ENCODE measurements at places on chromosomes 7 and 10.

- DNase-seq, result no peak
These were observed 339.9 kb downstream of the DNAJB6 start for GRCh38 chr7:157676456-157677255.

DNA sequence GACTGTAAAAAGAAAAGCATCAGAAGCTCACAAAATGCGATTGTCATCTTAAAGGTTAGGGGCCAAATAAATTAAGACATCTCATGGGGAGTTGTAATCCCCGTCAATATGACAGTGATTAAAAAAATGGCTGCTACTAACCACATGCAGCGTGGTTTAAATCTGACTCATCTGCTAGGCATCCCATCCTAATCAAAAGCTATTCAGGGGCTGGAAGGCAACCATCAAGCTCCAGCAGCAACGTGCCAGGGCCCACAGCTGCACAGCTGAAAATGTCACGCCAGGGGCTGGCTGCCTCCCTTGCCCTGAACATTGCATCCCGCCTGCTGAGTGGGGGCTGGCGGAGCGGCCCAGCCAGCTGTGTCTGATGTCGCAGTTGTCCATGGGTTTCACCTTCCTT is 66.3 kb upstream of the FRMD4A start:
- DNase-seq, result no peak

DNA sequence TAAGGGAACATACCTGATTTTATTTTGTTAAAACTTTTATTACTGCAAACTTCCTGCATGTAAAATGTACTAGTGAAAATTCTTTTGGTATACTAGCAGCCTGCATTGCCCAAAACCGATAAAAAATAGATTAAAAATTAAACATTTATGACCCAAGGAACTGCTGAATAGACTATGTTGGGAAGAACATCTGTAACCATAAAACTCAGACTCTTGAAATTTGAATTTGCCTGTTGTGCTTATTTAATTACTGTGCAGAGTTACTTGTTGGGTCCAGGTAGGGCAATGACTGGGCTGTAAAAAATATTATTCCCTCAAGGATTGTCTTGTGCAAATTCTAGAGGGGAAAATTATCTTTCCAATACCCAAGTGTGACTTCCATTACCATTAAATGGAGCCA is 193.5 kb upstream of the PITRM1 start:
- DNase-seq, result no peak

GRCh38 chr10:31299119-31299518 is 19.9 kb upstream of the ZEB1 start:
- DNase-seq, result no peak

DNA sequence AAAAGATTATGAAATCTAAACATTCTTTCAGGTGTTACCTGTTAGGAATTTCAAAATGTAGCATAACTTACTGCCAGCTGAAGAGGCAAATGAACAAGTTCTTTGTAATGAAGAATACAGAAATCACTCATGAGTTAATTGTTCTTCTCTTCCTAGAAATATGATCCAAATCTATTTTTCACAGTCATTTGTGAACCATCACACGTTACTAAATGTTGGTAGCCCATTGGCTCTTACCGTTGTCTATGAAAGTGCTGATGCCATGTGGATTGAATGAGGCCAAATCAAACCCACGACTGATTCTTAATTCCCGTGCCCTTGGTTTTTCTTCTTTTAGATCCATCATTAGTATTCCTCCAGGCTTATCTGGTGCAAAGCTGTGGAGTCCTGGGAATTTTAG is 15.9 kb upstream of the PON3 start:
- DNase-seq, result no peak

DNA sequence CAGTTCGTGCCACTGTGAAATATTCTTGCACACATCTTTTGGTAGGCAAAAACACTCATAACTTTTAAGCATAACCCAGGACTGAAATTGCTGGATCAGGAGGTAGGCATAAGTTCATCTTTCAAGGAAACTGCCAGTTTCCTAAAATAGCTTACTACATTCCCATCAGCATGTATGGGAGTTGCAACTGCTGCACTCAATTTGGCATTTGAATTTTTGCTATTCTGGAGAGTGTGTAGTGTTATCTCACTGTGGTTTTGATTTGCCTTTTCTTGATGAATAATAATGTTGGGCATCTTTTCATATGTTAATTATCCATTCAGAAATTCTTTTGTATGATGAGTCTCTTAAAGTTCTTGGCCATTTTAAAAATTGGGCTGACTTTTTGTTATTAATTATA is 95.2 kb downstream of the ORC5 start:
- no peak for DNase-seq

DNA sequence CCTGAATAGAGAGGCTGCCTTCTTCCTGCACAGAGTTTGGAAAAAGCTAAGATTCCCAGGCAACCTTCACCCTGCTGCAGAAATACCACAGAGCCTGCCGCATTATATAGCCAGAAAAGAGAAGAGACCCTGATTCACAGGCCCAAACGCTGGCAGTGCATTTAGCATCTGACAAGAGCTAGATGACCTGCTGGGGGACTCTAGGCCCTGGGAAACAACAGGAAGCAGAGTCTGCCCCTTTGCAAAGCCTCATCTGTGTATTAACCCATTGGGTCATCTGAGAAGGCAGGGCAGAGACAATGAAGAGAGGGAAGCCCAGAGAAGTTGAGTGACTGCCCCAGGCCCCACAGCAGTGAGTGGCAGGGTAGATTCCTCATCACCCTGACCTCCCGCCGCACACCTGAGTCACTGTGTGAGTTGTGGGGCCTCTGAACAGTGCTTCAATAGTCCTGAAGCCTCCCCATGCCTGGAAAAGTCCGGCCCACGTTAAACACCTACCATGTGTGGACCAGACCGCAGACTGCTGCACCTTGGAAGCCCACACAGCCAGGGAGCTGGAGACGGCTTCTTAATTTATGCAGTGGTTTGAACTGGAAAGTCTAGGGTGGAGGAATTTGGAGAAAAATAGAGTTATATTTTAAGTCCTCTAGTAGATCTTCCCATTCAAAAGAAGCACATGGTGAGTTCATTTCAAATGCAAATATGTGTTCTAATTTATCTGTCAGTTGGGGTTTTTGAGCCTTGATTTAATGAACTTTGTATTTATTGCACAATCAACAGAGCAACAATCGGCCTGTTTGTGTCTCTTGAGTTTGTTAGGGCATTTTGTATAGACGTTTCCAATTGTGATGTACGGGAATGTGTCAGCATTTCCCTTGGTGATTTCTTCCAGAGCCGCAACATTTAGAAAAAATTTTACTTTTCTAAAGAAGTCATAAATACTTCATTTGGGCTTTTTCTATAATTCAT is 80.4 kb upstream of the GPR26 start:
- DNase-seq, result no peak

- no peak for DNase-seq
These were observed 57.9 kb downstream of the GRB10 start for GRCh38 chr7:50724526-50725520.

DNA sequence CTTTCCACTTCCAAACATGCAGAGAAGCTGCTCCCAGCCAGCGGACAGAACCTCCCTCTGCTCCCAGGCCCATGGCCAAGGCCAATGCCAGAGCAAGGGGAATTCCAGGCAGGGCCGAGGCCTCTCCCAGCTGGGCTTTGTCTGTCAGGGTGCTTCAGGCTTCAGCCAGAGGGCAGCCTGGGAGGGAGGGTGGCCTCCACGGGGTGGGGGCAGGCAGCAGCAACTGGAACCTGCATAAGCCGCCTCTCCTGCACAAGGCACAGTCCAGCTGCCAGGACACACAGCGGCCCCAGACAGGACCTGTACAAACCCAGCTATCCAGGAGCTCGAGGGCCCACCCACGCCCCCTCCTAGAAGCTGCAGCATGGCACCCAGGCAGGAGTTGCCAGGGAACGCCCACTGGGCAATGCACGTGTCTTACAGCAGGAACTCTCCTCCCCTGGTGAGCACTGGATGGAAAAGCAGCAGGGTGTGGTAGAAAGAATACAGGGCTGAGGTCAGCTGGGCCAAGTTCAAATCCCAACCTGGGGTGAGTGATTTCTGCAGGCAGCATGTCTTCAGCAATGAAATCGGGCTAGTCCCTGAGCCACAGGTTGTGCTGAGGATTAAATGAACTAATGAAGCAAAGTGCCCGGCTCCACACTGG is 7.6 kb downstream of the FAM53B start:
- DNase-seq, result no peak

DNA sequence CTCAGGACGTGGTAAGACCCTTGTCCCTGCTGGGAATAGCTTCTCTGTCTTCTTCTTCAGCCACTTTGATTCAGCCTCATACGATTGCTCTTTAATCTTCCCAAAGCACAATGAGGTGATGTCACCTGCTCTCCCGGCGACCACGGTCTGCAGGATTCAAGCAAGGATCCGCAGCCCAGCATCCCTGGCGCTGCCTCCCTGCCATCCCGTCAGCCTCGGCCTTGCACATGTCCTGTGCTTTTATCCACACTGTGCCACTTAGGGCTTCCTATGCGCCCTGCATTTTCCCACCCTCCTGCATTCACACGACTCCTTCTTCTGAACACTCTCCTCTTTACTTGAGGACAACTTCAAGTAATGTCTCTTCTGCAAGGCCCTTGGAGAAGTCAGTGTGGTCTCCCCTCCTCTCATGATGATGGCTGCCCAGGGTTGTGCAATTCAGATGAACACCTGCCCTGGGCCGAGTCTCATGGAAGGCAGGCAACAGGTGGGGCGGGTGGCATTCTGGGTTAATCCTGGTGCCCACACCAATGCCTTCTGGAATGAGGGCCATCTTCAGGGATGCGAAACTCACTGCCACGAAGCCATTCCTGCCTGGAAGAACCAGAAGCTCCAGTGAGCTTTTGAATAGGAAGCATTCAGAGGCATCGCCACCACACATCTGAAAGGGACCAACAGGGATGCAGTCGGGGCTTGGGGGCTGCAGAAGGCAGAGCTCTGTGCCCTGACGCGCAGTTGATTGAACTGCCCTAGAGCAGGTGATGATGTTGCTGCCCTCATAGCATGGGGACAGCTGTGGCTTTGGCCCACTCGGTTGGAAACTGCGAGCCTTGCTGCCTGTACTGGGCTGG is 287.5 kb downstream of the GLRX3 start:
- DNase-seq, result no peak

DNA sequence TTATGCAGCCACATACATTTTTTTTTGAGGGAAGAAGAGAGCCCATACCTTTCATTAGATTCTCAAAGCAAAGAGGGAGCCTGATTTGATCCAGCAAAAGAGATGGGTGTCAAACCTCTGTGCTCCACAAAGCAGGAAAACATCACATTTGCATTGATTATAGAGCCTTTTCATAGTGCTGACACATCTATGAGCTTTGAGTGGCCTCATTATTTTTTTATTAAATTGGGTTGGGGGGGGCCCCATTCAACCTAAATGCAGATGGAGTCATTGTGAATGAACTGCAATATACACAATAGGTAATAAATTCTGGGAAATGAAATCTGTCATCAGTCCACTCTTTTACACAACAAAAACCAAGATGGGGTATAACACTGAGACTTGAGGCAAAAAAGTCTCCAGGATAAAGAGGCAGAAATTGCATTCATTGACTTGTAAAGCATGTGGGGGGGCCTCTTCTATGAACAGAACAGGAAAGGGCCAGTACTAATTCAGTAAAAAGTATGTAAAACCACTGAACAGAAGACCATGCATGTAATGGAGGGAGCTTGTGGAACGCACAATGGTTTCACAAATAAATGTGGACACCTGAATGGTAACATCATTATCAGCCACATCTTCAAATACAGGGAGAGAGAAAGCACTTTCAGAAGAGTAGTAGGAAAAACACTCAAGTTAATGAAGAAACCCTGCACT is 17.7 kb upstream of the ASB4 start:
- no peak for DNase-seq

DNA sequence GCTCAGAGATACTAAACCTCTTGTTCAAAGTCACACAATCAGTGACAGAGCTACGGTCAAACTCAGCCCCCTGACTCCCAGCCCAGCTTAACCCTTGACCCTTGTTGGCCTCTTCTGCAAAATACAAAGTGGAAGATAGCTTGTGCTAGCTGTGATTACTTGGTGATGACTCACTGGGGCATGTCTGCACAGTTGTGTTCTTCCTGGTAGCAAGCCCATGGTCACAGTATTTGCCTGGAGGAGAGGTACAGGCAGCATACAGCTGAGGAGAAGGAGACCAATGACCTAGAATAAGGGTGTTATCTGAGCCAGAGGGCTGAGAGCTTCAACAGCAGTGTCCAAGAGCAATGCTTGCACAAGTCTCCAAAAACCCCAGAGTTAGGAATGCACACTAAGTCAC is 5.7 kb upstream of the HSPA12A start:
- no peak for DNase-seq

- DNase-seq, result no peak
These were observed 90.8 kb downstream of the JCAD start for GRCh38 chr10:29968585-29968984.

GRCh38 chr7:32511791-32512190 is 16.5 kb downstream of the AVL9 start:
- DNase-seq, result no peak

DNA sequence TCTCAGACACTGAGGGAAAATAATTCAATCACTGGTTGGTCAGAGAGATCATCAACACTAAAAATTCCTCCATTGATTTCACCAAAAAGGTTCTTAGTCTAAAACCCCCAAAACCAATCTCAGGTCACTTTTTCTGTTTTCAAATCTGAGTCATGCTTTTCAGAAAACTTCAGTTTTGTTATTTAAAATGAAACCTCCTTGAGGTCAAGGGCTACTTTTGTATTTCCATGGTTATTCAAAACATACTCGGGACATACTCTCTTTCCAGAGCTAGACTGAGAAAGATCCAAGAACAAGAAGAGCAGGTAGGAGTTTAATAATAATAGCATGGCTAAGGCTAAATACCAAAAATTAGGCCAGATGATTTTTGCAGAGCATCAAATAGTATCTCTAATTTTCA is 152.8 kb downstream of the SDHAF3 start:
- no peak for DNase-seq

DNA sequence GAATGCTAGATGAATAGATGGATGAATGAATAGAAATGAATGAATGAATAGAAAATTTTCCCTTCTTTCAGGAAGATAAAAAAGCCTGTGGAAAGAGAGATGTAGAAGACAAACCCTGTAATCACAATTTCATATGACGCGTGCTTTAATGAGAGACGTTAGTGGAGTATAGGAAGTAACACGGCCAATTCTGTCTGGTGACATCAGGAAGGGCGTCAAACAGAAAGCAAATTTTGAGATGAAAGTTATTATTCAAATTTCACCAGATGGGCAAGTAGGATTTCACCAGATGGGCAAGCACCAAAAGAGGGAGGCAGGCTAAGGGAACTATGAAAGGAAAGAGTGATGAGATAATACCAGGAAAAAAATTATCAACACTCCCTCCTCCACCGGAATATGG is 128.9 kb upstream of the PRSS1 start:
- DNase-seq, result no peak

- no peak for DNase-seq
These were observed 90.2 kb downstream of the IPMK start for GRCh38 chr10:58177362-58177947.

GRCh38 chr7:80140388-80140787 is 5.8 kb downstream of the GNAI1 start:
- DNase-seq, result no peak

DNA sequence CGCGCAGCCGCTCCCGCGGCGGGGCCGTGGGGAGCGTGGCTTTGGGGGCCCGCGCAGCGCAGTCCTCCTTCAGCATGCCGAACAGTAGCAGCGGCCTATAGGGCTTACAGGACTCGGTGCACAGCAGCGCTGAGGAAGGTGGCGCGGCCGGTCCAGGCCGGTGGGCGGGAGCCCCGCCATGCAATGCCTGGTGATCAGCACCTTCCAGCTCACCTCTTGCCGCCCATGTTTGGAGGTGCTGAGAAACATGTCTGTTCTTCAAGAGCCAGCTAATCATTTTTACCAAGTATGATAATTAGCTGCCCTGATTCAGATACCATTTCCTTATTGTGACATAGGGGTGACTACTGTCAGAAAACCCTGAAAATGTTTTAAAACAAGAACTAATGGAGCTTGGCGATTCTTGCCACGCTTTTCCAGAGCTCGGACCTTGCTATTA is 33.5 kb upstream of the SFTPD start:
- DNase-seq, result no peak

Measured in activated naive CD8-positive, alpha-beta T cell treated with anti-CD3 and anti-CD28 coated beads for 36 hours (primary cell).